C1 segment of cervical spinal cord (tissue), 14 donors: ENCODE measurements at places on chromosomes 7 and 10.

- no peak for DNase-seq
These were observed 341.6 kb downstream of the PLXNA4 start for GRCh38 chr7:132234711-132235110.

DNA sequence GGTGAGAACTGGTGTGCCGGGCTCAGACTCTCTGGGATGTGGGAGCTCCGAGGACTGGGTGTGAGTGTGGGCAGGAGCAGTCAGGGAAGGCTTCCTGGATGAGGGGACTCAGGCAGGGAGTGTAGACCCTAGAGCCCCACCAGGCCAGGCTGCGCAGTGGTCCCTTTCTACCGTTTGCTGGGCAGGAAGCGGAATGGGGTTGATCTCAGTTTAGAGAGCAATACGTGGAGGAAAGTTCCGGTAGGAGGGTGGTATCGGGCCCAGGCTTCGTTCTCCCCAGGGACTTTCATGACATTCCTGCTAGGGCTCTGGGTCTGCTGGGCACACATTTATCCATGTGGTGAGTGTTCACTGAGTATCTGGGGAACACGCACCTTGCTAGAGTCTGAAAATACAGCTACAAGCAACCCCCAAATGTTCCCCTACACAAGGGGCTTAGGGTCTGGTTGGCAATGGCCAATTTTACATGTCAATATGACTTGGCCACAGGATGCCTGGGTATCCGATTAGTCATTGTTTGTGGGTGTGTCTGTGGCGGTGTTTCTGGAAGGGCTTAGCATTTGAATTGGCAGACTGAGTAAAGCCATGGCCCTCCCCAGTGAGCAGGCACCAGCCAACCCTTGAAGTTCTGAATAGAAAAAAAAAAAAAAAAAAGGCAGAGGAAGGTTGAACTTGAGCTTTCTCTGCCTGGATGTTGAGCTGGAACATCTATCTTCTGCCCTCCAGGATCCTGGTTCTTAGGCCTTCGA, 20.8 kb downstream of the GHRHR start:
- no peak for DNase-seq

GRCh38 chr10:120689777-120690529, 161.2 kb upstream of the WDR11 start:
- DNase-seq = no peak

DNA sequence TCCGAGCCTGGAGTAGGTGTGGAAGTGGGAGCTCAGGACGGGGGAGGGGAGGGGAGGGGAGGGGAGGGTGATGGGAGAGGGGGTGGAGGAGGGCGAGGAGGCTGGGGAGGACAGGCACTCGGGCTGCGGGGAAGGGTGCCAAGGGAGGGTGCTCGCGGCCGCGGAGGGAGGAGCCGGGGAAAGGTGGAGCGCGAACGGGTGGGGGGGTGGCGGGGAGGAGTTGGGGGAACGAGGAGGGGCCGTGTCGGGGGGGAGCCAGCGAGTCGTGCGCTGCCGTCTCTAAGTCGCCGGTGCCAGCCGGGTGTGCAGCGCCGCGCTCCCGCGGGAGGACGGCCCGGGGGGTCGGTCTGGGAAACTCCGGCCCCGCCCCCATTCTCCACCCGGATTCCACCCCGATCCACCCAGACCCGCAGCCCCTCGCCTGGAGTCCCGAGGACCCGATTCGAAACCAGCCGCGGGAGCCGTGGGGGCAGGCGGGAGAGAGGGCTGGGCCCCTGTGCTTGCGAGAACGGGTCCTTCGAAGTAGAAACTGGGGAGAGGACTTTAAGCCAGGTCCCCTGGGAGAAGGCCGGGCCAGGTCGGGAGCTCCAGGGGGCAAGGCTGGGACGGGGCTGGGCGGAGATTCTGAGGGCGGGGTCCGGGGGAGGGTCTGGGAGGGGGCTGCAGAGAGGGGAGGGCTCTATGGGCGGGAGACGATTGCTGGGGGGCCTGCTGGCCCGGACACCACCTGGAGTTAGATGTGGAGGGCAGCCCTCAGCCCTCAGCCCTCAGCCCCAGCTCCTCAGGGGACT, at the start of gene ZNF467:
Gene ZNF467 (minus strand): TSS at position 143 of the 791 bp plus-strand sequence. CDS start 2,556 bp downstream, outside the sequence.
- DNase-seq = peak; percentile 62

DNA sequence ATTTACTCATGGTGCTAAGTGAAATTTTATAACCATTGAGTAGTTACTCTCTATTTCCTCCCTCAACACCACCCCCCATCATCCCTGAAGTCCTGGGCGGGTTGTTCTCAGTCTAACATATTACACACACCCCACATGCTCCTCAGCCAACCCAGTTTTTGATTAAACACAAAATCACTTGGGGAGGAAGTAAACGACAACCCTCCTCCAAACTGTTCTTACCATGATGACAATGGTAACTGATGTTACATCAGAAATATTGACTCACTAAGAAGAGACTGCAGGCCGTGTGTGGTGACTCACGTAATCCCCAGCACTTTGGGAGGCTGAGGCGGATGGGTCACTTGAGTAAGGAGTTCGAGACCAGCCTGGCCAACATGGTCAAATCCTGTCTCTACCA, 44.2 kb downstream of the RAB11FIP2 start:
- DNase-seq = no peak

DNA sequence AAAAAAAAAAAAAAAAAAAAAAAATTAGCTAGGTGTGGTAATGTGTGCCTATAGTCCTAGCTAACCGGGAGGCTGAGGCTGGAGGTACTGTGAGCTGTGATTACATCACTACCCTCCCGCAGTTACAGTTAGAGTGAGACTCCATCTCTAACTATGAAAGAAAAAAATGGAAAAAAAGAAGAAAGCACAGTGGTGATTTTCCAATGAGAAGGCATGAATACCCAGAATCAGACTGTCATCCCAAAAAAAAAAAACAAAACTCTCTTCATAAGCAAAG, 269.9 kb upstream of the MKLN1 start:
- DNase-seq = no peak

DNA sequence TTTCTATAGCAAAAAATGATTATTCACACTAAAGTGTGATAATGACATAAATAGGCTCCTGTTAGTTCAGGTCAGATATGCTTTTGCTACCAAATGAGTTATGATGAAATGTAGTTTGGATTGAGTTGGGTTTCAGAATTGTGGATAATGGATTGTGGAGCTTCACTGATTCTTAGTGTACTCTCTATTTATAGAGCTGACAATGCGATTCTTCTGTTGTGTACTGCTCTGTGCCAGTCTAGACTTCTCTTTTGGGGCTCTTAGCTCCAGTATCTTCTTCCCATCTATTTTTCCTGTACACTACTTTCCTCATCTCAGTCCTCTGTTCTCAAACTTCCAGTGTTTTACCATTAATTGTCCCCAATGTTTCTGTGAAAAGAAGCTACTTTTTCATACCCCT, 7.5 kb downstream of the STMP1 start:
- DNase-seq = no peak

- DNase-seq = no peak
These were observed 984 bp upstream of the IKZF1 start for GRCh38 chr7:50303335-50304128.

- DNase-seq = no peak
These were observed 24.5 kb upstream of the ABLIM1 start for GRCh38 chr10:114682532-114682931.

DNA sequence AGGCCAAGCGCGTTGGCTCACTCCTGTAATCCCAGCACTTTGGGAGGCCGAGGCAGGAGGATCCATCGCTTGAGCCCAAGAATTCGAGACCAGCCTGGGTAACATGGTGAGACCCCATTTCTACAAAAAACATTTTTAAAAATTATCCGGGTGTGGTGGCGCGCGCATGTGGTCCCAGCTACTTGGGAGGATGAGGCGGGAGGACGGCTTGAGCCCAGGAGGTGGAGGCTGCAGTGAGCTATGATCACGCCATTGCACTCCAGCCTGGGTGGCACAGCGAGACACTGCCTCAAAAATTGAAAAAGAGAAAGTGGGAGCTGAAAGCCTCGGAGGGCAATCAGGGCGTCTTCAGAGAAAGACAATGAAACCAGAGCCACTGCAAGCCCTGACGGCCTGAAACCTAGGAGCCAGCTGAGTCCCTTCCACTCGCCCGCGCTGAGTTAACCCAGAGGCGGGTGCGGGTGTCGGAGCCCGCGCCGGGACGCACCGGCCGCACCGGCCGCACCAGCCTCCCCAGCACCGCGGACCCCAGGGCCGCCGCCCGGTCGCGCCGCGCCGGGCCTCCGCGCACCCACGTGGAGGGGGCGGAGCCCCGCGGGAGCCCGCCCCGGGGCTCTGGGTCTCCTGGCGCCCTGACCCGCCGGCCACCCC, 22.4 kb downstream of the ZFAND2A start:
- no peak for DNase-seq

DNA sequence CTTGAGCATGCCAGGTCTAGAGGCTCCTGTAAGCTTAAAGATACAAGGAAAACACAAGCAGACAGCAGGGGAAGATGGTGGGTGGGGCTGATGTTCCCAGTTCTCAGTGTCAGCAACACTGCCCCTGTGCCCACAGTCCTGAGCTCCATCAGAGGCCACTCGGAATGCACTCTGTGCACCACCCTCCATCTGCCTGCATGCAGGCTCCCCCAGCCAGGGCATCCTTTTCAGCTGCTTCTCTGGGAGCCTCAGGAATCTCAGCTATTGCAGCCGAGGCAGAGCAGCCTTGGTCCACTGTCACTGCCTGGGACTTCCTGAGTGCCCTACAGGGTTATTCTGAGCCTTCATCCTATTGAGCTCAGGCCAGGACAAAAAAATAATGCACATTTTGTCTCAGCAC, 22.2 kb downstream of the LBX1 start:
- DNase-seq = no peak

DNA sequence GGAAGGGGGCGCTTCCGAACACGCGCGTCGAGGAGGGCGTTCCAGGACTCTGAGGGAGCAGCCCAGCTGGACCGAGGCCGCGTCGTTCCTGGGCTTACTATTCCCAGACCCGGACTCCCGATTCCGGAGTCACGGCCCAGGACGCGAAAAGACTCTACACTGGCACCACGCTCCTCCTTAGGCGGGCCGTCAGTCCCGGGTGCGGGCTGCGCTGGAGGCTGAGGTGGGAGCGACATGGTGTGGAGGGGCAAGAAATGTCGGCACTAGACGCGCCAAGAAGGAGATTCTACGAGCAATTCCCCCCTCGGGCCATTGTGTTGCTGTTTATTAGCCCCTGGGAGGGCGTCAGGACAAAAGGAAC, 584 bp upstream of the RUNDC3B start:
- DNase-seq = no peak

DNA sequence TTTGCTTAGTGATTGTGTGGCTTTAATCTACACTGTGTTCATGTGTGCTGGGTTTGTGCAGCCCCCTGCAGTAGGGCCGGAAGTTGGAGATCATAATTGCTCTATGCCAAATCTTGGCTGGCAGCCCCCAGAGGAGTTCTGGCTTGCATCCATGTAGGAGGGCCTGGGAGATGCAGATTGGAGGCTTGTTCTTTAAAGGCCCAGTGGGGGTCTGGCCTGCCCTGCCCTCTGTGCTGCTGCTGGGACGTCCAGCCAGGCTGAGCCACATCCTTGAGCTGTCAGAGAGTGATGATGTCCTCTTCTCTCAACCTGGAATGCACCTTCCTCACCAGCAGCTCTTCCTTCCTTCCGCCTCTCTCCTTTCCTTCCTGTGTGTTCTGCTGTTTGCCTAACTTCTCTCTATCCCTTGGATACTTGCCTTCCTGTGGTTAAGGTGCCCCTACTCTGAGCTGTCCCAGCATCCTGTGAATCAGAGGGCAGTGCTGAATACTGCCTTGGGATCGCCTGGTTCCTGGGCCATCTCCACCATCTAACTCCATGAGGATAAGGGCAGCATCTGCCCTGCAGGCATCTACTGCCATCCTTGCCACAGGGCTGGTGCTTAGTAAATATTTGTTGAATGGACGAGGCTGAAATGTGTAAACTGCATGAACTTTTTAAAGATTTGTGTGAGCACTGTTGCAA, 30.2 kb downstream of the DOCK1 start:
- no peak for DNase-seq

GRCh38 chr10:97072851-97073665, 112.7 kb downstream of the SLIT1 start:
- peak; percentile 68 for DNase-seq

GRCh38 chr10:84015877-84016595, 123.3 kb upstream of the GHITM start:
- DNase-seq = no peak

DNA sequence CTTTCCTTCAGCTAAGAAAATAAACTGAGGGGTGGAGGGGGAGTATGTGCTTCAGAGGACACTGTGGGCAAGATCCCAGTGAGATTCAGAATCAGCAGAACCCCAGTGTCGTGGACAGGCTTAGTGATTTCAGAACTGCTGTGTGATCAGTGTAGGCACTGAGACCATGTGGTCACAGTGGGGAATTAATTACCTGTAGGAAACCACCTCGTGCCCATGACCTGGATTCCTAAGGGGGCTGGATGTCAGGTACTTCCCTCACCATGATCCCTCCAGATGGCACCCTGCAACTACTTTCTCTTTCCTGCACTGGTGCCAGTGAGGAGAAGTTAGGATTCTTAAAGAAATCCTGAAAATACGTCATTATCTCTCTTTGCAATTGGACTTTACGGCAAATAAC, 64.4 kb downstream of the HBP1 start:
- DNase-seq = no peak

DNA sequence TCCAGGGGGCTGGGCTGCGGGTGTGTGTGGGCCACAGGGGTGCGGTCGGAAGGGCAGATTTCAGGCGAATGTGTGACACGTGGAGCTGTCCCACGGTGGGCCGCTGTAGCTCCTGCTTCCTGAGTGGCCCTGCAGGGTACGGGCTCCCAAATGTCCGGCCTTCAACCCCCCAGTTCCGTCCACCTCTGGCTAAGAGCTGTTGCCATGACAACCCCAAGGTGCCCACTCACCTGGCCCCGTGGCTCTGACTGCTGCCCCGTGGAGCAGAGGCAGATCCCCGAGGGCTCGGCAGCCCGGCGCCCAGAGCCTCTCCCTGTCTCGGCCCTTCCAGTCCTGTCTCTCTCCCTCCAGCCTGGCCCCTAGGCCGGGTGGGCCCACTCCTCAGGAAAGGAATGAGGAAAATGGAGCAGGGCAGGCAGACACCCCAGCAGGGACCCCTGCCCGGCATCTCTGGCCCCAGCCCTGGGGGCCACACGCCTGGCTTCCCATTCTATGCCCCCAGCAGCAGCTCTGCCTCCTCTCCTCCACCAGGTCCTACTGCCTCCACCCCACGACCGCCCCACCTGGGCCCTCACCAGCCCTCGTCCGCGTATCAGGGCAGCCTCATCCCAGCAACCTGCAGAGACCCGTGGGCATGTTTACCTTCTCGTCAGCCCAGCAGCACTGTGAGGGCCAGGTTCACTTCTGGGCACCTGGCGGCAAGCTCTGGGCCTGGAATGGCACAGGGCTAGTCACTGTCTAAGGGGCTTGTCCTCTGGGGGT, 215.6 kb downstream of the ELFN1 start:
- DNase-seq = no peak

- no peak for DNase-seq
These were observed 250.5 kb downstream of the SDK1 start for GRCh38 chr7:3551536-3551935.

DNA sequence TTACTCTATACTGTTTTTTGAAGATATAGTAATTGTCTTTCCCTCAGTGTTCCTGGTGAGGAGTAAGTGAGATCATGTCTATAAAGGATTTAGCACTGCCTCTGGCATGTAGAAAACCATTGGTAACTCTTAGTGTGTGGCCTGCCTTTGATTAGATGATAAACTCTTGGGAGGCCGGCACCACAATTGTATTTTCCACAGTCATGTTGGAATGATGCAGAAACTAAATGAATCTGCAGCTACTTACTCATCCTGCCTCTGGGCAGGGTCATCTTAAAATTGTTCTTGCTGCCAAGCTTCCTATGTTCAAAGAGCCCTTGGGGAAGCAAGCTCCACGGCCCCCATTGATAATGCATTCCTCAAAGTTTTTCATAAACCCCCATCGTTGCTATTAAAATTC, 204.6 kb downstream of the ANKRD7 start:
- no peak for DNase-seq
